ENCODE measurements at places on chromosomes 6 and 20.

- DNase-seq, result no peak
These were observed 968.5 kb upstream of the GJE1 start for GRCh38 chr6:141164042-141164743.

GRCh38 chr20:45918182-45918737, 6.3 kb upstream of the PLTP start:
- no peak for DNase-seq

GRCh38 chr6:126167726-126168125, 172.2 kb upstream of the CENPW start:
- DNase-seq, result no peak

DNA sequence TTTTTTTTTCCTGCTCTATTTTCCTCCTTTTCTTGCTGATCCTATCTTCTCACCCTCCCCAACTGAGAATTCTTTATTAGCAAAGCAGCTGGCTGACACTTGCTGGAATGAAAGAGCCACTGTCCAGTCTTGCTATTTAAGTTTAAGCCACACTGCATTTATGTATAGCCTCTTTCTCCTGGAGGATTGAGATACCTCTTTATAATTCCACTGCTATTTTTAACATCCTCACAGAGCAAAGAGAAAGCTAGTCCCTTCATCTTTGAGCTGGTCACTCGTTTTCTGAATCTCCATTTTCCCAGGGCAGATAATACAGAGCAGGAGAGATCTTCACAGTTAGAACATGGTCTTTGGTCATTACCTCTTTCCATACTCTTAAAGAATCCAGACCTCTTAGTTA, 36.0 kb upstream of the EEF1A1 start:
- no peak for DNase-seq

- DNase-seq, result no peak
These were observed 601.2 kb downstream of the CDH26 start for GRCh38 chr20:60559462-60559861.

DNA sequence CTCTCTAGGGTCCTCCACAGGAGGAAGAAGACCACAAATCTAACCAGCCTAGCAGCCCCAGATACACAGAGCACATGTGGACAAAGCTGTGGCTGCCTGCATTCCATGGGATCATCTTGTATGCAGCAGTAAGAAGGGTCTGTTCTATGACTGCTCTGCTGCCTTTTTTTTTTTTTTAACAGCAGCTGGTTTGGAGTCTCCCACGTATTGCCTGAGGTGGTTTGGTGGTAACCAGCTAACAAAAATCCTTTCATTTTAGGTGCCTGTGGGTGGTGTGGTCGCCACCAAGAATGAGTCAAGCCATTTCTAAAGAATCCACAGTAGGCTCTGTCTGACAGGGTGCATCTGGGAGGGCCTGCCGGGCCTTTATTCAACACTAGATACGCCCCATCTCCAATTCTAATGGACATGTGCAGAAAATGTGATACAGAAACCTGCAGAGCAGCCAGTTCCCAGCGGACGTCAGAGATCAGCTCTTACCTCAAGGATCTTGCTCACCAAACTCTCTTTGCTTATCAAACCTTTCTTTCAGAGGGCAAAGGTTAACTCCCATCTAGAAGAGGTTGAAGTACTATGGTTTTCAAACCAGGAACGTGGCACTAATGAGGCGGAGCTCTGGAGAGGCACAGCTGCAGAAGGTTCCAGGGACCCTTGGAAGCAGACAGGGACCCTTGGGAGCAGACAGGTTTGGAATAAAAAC, 32.0 kb downstream of the GNAS-AS1 start:
- no peak for DNase-seq

DNA sequence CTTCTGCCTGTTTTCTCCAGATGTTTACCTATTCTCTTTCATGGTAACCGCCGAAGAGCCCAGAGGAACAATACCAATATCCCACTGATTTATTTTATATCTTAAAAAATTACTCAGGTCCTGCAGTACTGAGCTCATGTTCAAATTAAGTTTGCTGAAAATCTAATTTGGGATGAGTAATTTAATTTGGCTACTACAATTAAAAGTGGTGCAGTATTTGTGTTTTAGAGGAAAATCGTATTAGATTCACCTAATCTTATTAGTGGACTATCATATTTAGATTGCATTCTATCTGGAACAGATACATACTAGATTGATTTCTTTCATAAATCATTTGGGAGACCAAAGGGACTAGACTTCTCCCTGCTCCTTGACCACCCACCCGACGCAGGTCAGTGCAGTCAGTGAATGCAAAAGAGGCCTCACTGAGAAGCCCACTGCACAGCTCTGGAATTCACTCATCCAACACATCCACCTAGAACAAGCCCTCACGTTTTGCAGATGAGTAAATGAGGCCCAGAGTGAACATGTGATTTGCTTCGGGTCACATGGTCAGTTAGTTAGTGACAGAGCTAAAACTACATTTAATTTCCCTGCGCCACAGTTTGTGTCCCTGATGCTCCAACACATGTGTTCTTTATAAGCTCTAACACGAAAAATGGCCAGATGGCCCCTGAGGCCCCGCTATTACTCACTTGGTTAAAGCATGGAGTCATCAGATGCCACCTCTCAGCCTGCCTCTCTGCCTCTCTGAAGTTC, 101.8 kb downstream of the TRERF1 start:
- DNase-seq, result no peak

GRCh38 chr20:13342469-13343242, 121.6 kb downstream of the ISM1 start:
- no peak for DNase-seq

DNA sequence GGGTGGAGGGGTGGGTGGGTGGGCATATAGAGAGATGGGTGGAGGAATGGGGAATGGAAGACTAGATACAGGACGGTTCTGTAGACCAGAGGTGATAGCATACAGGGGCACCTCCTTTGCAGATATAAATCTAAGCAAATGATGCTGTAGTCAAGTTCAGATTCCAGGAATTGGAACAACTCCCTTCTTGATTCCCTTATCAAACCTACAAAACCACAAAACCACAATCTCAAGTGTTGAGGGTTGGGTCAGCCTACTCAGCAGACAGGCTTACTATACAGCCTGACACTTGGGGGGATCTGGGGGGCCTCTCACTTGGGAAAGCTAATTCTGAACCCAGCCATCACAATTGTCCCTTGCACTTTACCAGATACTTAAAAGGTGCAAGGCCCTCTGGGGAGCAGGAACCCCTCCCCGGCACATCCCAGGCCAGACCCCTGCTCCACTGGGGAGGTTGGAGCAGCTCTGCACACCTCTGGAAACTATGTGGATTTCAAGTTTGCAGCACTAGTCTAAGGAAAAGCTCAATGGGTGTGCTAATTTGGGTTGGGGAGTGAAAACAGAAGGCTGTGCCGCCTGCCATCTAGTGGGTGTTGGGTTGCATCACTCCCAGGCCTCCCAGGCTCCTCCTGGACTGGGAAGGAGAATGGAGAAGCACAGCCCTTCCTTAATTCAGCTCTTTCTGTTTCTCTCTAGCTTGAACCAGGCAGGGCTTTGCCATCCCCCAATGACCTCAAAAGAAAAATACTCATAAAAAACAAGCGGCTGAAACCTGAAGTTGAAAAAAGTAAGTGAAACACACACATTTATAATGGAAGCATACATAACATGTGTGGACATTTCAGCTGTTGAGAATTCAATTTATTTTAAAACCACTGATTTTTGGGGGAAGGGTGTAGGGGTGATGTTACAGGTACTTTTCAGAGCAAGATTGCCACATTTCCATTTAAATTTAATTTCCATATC, 121.2 kb upstream of the LAMP5 start:
- DNase-seq, result no peak

All from cortex of kidney (tissue), 1 donor.